HFF-Myc (cell line): ENCODE measurements at places on chromosomes 3 and 15.

DNA sequence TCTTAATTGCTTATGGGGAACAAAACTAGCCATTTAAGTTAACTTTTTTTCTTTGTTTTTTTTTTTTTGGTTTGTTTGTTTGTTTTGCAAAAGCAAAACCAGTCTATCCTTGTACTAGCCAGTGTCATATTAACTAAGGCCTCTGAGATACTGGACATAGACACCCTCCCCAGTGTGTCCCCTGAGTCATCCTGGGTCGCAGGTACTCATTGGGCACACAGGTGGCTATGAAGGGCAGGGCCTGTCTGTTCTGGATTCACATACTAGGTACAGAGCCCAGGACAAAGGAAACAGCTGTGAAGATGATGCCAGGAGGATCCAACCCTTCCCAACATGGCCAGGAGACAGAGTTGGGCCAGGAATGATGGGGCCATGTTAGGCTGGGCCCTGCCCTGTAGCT is 318.1 kb downstream of the THSD4 start:
- no peak for DNase-seq

DNA sequence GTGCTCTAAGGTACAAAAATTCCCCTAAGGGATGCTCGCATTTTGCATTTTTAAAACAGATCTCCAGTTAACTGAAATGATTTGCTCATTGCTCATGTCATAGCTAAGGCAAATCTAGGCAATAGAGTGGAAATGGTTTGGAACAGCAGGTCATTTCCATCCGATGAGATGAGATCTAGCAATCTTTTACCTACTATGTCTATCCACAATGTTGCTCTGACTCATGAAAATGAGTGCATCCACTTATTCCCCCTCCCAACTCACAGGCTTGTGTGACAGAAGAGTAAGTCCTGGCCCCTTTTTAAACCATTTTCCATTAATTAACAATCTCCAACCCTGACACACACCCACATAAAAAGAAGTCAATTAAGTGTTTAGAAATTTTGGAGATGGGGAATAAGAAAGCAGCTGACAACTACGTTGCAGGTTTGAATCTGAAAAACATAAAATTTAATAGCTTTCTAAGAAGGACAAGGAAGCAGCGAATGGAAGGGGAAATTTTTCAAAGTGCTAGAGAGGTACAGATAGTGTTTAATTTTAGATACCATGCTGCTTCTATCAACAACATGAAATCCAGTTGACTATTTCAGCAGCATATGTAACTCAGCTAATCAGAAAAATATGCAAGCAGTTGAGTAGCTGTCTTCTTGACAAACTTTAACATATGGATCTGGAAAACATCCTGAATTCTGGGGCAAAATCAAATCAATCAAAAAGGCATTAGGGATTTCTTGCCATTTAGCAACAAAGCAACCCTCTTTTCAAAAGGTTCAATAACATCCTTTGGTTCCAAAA is 112.0 kb downstream of the TMCO5A start:
- DNase-seq: no peak

GRCh38 chr15:73909651-73910050 is 16.6 kb upstream of the LOXL1 start:
- no peak for DNase-seq

DNA sequence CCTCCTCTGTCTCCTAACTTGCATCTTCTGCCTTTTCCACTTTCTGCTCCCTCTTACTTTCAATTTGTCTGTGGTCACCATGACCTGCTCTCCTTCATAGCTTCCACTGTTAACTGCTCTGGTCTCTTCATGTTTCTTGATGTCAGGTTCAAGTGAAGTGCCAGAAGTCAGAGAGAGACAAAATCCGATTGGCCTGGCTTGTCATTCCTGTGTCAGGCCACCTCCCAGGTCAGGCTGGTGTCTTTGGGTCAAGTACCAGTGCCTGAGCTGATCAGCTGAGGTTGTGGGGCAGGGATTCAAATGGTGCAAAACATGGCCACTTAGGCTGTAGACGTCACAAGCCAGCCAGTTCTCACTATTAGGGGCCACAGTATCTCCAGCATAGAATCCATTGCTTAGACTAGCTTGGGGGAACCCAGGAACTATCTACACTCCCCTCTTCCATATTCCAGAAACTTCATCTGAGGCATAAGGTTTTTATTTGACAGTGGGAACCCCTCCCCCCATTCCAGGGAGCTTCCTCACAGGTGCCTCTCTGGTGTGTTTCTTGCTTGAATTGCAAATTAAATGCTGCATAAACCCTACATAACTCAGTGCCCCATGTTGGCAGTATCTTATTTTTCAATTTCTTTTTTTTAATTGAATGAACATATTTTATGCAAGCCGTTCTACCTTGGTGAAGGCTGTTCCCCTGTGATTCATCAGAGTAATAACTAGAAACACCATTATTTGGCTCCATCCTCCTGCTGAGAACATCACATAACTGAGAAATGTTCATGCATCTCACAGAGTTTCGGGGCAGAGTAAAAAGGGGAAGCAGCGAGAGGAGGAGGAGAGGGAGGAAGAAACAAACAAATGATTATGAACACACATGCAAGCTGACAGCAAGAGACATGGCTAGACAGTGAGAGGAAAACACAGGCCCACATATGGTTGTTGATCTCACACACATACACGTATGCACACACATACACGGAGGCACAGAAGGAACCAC is 175.8 kb downstream of the TLE3 start:
- DNase-seq: no peak

DNA sequence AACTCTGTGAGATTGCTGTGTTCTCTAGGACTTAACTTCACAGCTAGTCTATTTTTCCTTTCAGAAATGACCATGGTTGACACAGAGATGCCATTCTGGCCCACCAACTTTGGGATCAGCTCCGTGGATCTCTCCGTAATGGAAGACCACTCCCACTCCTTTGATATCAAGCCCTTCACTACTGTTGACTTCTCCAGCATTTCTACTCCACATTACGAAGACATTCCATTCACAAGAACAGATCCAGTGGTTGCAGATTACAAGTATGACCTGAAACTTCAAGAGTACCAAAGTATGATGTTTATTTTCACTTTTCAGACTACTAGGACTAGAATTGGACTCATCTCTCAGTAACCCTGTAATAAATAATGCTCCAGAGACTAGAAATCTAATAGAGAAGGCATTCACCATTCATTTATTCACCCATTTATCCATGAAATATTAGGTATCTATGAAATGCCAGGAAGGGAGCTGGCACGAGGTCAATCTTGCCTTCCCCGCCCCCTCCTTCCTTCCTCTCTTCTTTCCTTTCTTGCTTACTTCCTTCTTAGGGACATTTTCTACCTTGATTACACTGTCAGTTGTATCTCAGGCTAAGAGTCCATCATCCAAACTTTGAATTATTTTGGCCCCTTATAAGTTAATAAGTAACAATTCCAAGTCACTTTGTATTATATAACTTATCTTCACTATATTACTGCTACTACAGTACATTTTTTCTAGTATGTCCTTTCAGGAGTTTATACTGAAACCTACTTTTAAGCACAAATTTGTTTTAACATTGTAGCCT is 91.0 kb downstream of the PPARG start:
- DNase-seq: no peak

- peak; percentile 17 for DNase-seq
Measured at GRCh38 chr3:97793420-97794019, 28.3 kb upstream of the CRYBG3 start.

DNA sequence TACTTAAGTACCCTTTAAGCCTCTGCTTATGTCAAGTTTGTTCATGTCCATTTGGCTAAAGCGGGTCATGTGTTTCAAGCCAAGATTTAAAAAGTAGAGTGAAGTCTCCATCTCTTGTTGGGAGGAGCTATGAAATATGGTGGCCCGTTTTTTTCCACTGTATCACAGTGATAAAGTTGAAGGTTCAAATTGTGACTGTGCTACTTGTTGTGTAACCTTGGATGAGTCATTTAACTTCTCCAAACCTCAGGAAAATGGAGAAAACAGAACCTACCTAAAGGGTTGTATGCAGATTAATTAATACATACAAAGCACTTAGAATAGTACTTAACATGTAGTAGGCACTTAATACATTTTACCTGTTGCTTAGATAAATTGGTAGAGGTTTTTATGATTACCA is 43.4 kb downstream of the SNAPC5 start:
- DNase-seq: no peak

- no peak for DNase-seq
Measured at GRCh38 chr15:68699124-68699880, 120.5 kb downstream of the CORO2B start.
